ENCODE measurements at places on chromosomes 4 and X.

- no peak for DNase-seq
These were observed 192.9 kb upstream of the RBPJ start for GRCh38 chr4:26127851-26128337.

- peak; percentile 69 for DNase-seq
These were observed 27.6 kb upstream of the CFAP299 start for GRCh38 chr4:80307774-80308465.

GRCh38 chr4:7109169-7109568 is 41.3 kb upstream of the GRPEL1 start:
- DNase-seq: no peak

GRCh38 chrX:142089193-142089592 is 115.9 kb downstream of the MAGEC2 start:
- peak; percentile 0 for DNase-seq

- DNase-seq: no peak
These were observed 281.4 kb downstream of the LDB2 start for GRCh38 chr4:16617011-16617410.

GRCh38 chrX:67780694-67781109 is 236.9 kb downstream of the AR start:
- DNase-seq: no peak

GRCh38 chrX:113802837-113803236 is 781.0 kb upstream of the HTR2C start:
- DNase-seq: no peak

DNA sequence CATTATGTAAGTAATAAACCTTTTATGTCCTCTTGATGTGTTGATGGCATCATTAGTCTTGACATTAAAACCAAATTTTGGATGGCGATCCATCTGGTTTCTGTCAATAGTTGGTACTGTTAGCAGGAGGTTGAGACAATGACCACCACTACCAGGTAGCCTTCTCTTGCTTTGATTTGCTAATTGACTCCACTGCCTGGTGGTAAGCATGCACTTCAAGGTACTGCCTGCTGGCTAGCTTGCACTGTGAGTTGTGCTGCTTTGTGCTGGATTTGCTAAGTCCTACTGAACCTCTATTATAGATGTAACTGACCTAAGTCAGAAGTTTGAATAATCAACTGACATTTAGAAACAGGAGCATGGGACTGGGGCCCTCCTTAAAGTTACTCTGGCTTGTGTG is 46.3 kb downstream of the ATP1B4 start:
- no peak for DNase-seq

- DNase-seq: no peak
These were observed 167.4 kb upstream of the FAM47A start for GRCh38 chrX:34299451-34299967.

- no peak for DNase-seq
These were observed 340.5 kb downstream of the MAPK10 start for GRCh38 chr4:86019362-86019761.

- DNase-seq: no peak
These were observed 202.9 kb downstream of the CFAP299 start for GRCh38 chr4:80538276-80538926.

- no peak for DNase-seq
These were observed 53.2 kb downstream of the ATP10D start for GRCh38 chr4:47538111-47538824.

DNA sequence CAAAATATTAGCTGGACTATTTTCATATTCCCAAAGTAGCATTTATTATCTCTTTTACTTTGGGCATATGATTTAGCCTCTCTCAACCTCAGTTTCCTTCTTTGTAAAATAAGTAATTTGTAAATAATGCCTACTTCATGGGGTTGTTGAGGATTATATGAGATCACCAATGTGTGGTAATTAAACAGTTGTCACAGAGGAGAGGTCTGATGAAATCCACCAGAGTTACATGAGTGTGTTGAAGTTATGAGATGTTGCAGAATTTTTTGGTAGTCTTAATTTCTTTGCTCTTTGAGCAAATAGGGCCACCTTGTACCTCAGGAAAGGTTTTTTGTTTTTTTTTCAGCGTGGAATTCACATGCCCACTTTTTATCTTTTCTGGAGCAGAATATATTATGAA is 1.4 kb downstream of the COX7B start:
- no peak for DNase-seq

DNA sequence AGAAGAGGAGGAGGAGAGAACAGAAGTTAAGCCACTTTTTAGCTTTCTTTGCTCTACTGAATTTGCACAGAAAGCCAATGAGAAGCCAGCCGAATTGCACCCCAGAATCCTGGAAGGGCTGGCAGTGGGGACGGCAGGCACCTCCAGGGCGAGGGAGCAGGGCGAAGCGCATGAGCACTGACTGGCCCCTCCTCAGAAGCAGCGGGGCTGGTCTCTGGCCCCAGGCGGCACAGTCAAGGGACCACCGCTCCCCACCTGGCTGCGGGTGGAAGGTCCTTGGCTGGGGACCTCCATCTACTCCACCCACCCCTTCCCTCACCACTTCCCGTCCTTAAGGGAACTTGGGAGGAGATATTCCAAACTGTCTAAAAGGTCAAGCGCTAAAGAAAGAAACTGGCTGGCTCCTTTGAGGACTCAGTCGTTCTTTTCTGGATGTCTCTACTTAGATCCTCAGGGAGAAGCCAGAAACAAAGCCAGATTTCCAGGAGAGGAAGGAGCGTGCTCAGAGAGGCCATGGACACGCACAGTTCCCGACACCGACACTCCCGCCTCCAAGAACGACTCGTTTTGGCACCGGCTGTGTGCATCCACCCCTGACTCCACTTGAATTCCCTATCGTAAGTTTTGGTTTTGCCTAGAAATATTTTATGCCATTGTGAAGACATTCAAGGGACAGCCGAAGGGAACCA is 59.5 kb upstream of the CRMP1 start:
- DNase-seq: no peak

DNA sequence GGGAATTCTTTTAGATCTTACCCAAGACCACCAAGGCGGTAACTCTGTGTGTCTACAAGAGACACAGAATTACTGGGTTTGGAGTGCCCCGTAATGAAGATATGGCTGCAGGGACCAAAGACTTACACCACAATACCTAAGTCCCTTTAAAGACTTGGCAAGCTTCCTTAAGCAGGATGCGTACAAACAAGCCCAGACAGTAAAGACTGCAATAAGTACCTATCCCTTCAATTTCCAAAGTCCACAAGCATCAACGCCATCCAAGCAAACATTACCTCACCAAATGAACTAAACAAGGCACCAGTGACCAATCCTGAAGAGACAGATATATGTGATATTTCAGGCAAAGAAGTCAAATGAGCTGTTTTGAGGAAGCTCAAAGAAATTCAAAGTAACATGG is 42.3 kb upstream of the RNF128 start:
- no peak for DNase-seq

DNA sequence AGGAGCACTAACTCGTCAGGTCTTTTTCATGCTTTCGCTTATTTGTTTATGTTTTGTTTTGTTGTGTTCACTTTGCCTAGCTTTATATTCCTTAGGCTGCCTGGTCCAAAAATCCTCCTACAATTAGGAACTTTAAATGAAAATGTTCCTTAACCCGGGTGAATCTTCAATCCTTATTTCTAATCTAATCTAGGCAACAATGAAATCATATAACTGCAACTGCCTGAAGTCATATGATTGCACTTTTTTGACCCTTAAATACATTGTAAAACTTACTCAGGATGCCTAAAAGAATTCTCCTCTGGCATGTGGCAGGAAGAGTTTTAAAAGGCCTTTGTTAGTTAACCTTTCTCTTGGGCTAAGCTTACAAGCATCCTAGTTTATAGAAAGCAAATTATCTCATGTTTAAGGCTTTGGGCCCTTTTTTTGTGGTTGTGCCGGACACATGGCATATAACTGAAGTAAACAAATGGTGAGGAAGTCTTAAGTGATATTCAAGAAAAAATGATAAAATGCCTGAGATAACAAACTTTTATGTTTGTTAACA is 279.4 kb downstream of the FAT4 start:
- no peak for DNase-seq

GRCh38 chrX:150984169-150984824 is 1.2 kb downstream of the HMGB3 start:
- DNase-seq: peak; percentile 7

DNA sequence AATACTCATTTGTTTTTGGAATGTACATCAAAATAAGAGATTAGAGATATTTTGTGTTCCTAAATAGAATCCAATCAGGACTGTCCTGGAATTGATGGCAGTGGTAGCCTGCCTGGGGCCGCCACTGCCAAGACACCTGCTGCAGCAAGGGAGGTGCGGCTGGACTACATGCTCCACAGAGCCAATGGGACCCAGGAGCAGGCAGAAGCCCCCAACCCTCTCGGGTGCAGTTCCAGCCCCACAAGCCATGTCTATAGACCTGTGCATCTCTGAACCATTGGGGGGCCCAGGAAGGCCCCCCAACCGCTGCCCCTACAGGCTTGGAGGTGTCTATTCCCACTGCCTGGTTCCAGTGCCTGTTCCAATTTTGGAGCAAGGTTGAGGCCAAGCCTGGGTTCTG is 1524.3 kb downstream of the PCDH18 start:
- DNase-seq: no peak

GRCh38 chrX:23332888-23333821 is 1.5 kb upstream of the PTCHD1 start:
- peak; percentile 9 for DNase-seq

- no peak for DNase-seq
These were observed 709.8 kb upstream of the HS3ST1 start for GRCh38 chr4:12138488-12138887.

DNA sequence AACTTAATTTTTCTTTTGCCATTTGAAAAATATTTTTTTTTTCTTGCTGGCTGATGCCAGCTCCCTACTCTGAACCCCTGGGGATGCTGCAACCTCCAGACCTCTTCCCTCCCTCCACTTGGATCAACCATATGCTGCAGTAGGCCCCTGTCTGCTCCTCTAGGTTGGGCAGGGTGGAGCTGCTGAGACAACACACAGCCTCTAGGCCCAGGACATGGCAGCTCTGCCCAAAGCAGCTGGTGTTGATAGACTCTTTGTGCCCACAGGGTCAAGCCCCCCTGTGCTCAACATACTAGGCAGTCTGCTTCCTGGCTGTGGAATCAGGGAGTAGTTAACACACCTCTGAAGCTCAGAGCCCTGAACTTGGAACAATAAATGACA is 19.9 kb upstream of the CLNK start:
- no peak for DNase-seq

DNA sequence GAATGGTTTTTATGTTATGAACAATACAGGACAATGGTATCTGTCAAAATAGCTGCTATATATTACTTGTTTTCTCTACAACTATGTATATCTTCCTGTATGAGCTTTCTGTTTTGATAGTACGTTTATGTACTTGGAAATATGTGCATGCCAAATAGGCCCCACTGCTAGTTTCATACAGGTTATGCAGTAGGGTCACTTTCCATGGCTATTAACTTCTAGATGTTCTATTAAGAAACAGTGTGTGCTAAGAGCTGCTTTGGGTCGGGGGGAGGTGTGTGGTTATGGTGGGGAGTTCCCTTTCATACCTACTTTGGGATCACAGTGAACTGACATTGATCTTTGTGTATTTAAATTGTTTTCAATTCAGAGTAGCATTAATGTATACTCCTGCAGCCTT is 30.9 kb downstream of the RBPJ start:
- no peak for DNase-seq

GRCh38 chr4:53830511-53830910 is 233.9 kb downstream of the CHIC2 start:
- DNase-seq: peak; percentile 1

- DNase-seq: no peak
These were observed 103.6 kb downstream of the HPGD start for GRCh38 chr4:174418640-174419212.

Data from NCI-H345 (cell line).